ENCODE measurements at places on chromosomes 1 and 21.

DNA sequence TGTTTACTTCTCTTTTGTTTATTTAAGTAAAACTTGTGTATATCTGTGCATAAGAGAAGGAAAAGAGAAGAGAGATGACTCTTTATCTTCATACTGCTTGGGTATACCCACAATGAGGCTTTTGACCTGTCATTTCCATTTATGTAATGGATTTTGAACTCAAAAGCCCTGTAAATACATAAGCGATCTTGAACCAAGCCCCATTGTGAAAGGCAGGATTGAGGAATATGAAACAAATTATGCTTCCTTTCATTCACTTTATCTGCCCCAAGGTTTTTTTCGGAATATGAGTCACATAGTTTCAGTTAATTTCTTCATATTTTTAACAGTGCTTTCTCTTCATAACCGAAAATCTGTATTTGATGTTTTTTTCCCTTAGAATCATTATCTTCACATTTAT lies 21.4 kb downstream of the CNST start:
- DNase-seq = no peak

DNA sequence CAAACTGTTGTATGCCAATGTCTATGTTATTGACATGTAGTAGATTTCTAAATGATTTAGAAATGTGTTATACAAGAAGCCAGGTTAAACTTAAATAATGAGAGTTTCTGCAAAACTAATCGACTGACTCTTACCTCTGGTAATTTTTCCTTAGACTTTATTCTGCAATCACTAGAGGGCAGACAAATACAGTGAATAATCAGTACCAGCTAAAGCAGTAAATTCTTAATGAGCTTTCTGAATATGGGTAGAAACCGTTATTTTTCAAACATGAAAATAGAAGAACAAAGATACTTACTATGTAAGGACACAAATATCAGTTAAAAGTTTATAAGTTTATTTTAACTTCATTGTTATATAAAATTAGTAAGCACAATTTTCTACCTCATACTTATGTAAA lies 97.9 kb upstream of the RGS1 start:
- no peak for DNase-seq

- no peak for DNase-seq
Measured at GRCh38 chr1:10431070-10431730, 967 bp downstream of the CENPS start.

DNA sequence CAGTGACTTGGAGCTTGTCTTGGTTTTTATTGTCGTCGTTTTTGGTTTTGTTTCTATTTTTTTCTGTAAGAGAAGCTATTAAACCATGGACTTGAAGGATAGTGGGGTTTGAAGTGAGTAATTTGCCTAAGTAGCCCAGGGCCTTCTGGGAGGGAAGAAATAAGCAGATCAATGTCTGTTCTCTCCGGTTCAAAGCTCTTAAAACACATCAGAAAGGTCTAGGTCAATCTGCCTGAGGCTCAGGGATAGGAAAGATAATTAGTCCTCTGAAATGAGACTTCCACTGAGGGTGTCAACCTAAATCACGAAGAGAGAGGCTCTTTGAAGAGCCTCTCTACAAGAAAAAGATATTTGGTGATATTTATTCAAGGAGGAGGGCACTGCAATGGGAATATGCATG lies 178.0 kb downstream of the MATN1 start:
- DNase-seq = no peak

- DNase-seq = no peak
Measured at GRCh38 chr1:180312926-180313325, 82.9 kb downstream of the LHX4 start.

DNA sequence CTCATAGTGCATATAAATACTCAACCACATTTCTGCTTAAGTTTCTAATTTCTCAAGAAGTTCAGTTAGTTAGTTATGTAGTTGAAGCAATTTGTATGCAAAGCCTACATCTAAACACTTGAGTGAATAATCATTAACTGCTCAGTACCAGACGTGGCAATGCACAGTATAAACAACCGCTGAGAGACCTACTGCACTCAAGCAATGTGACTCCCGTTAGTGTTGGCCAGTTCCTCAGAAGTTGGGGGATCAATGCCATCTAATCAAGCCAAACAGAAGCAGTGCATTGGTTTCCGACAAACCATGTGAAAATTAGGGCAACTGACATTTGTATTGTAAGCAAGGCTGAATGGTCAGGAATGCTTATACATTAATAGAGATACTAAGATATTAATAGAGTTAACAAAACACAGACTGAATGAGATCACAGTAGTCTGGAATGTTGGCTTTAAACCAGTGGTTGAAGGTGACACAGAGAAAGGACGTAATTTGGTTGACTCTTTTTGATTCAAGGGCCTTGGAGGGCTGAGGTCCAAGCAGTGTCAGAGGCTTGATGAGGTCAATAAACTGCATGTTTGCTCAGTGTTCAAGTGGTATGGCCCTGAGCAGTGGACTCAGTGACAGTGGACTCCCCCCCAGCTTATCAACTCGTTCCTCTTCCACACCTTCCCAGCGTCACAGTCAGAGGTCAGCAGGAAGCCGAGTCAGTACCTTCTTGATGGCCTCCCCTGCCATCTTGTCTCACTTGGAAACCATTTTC lies 255.5 kb downstream of the CTH start:
- no peak for DNase-seq

GRCh38 chr1:181062836-181063428 lies 25.6 kb upstream of the IER5 start:
- no peak for DNase-seq

GRCh38 chr1:110957798-110958197 lies 5.9 kb downstream of the LRIF1 start:
- DNase-seq = no peak

DNA sequence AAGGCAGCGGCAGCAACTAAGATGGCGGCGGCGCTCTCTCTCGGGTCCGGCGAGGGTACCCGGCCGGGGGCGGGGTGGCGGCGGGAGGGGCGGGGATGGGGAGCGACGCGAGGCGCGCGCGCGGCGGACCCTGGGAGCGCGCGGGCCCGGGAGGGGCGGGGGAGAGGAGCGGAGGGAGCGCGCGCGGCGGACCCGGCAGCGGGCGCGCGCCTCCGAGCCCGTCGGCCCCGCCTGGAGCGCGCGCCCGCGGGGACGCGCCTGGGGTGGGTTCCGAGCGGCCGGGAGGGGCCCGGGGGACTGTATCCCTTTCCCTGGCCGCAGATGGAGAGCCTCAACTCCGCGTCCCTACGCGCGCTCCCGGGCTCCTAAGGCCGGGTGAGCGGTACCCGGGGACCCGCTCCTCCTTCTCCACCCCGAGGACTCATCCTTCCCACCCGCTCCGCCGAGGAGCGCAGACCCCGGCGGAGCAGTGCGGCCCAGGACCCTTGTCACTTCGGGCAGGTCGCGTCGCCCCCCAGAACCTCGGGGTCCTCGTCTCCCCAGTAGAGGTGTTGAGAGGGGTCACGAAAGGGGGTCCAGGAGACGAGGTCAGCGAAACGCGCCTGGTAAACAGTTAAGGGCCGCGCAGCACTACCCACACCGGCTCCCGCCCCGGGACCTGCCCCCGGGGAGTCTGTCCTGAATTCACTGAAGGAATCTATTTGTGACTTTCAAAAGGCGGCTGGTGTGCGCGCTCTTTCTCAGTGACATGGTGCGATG lies at the start of gene CLSTN1:
Gene CLSTN1, minus strand, starts transcription at position 23 of the 759 bp plus-strand sequence. CDS start 232 bp downstream, outside the sequence.
- peak; percentile 92 for DNase-seq

- DNase-seq = no peak
Measured at GRCh38 chr1:27416387-27417111, 24.1 kb downstream of the GPR3 start.

DNA sequence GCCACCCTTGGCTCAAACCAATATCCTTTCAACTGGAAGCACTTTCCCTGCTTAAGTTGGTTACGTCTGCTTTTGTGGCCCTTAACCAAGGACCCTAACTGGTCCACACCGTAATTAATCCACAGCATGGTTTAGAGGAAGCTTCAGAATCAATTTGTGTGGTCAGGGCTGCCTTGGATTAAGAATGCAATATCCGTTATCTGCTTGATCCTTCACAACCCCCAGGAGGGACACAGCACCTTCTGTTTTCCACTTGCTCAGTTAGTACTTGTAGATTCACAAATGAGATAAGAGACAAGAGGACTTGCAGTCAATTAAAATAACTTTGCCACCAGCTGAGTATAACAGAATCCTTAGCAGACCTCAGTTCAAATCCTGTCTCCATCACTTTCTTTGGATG lies 56.9 kb upstream of the LRP8 start:
- no peak for DNase-seq

GRCh38 chr1:165174491-165174890 lies 182.0 kb downstream of the LMX1A start:
- no peak for DNase-seq

- DNase-seq = no peak
Measured at GRCh38 chr21:16583556-16583955, 853.8 kb downstream of the USP25 start.

- DNase-seq = no peak
Measured at GRCh38 chr1:240247899-240248298, 156.2 kb downstream of the FMN2 start.

GRCh38 chr1:11227106-11228077 lies 35.0 kb downstream of the MTOR start:
- no peak for DNase-seq

DNA sequence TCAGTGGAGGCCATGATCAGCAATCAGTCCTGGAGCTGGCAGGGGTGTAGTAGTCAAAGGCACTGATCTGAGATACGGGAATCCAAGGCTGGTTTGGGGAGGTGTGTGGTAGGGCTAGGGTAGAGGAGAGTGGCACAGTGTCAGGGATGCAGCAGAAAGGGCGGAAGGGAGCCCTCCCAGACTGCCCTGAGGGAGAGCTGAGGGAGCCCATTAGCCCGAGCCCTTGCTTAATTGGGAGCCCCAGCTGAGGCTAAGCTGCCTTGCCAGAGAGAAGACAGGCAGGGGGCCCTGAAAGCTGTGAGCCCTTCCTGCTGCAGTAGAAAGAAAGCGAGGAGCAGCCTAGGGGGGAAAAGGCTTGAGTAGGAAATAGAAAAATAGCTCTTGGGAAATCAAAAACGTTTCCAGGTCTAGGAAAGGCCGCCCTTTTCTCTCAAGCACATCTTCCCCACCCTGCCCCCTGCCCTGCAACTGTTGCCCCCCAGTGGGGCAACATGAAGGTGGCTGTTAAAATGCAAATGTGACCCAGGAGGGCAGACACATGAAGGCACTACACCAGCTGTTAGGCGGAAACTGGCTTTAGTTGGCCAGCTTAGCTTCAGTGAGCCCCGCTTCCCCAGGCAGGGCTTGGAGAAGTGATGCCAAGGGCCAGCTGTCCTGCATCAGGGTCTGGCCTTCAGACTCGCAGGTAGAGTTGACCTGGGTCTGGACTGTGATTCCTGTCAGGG lies 106.2 kb downstream of the UCK2 start:
- DNase-seq = no peak

DNA sequence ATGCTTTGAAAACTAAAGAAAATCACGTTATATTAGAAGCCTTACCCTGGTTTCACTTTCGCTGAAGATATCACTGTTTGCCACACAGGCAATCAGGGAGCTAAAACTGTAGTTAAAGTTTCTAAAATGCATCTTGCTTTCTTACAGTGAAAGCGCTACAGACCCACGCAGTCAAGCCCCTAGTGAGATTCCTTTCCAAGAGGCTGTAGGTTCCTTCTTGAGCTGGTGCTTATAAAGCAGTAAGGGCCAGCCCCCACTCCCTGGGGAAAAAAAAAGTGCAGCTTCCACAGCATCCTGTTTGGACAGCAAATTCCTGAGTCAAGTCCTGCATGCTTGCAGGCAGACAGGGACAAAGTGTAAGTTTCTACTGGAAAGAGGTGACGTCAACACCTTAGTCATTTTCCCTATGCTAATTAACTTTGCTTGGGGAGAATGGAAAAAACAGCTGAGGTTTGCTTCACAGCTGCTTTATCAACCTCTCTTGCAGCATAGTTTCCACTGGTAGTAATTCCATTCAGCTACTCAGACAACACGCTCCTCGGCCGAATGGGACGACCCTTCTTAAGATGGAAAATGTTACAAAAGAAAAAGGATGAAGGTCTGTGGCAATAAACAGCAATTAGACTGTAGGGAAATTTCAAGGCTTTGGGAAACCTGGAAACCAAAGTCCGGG lies 14.7 kb upstream of the KCNE1 start:
- peak; percentile 89 for DNase-seq

GRCh38 chr1:246193537-246193936 lies 313.5 kb downstream of the SMYD3 start:
- DNase-seq = no peak

GRCh38 chr1:84436876-84437655 lies 38.8 kb downstream of the DNASE2B start:
- no peak for DNase-seq

DNA sequence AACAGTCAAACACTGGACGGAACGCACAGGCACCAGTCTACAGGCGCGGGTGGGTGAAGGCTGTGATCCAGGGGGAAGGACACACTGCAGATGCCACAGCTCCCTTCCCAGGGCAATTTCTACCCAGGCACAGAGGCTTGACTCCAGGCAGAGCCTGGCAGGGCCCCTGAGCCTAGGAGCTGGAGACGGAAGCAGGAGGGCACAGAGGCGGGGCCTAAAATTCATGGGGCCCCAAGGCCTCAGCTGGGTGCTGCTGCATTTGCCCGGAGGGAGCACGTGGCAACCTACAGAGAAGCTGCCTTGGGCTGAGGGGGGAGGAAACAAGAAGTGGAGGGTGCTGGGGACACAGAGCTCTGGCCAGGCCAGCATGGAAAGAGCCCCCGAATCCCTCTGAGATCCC lies 41.2 kb downstream of the UBE2G2 start:
- DNase-seq = no peak

GRCh38 chr1:224497714-224498573 lies 63.3 kb upstream of the WDR26 start:
- DNase-seq = no peak

DNA sequence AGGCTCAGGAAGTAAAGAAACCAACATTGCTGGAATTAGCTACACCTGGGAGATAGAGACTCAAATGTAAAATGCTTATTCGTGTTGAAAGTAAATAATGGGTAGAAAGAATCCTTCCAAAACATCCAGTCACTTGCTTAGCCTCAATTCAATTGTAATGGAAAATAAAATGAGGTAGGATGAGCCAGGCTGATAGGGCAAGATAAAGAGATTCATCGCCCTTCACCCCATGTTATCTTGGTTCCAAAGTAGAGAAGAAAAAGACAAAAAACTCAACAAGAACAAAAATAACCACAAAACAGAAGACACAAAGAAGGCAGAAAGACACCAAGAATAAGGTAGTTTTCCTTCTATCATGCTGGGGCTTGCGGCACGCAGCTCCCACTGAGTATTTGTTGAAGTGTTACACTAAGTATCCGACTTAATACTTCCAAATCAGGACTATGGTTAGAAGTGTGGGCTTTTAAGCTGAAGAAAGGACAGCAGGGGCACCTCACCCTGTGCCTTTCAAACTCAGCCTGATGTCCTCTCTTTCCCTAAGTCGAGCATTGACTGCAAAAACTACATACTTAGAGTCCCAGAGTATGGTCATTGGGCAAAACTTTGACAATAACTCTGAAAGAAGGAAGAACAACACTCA lies 202.1 kb downstream of the VAV3 start:
- DNase-seq = no peak

- peak; percentile 30 for DNase-seq
Measured at GRCh38 chr1:54619749-54620148, 3.6 kb downstream of the FAM151A start.

Data from suprapubic skin (tissue), 4 donors.